NCI-H1092 (cell line): ENCODE measurements at places on chromosomes 12 and 14.

DNA sequence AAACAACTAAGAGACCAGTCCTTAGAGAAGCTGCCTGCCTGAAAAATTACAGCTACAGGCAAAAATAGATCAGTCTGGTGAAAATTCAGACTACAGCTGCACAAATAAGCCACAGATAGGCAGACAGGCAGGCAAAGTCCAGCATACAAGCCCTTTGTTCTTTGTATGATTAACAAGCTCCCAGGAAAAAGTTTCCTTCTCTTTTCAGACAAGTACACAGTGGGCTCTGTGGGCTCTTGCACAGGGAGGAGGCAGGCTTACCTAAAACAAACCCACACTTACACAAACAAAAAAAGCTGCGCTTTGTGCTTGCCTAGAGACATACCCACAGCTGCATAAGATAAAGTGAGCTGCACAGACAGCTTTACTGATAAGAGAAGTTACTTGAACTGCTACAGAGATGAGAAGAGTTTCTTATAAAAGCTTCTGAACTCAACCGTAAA is 7.7 kb downstream of the OR6C68 start:
- no peak for DNase-seq

DNA sequence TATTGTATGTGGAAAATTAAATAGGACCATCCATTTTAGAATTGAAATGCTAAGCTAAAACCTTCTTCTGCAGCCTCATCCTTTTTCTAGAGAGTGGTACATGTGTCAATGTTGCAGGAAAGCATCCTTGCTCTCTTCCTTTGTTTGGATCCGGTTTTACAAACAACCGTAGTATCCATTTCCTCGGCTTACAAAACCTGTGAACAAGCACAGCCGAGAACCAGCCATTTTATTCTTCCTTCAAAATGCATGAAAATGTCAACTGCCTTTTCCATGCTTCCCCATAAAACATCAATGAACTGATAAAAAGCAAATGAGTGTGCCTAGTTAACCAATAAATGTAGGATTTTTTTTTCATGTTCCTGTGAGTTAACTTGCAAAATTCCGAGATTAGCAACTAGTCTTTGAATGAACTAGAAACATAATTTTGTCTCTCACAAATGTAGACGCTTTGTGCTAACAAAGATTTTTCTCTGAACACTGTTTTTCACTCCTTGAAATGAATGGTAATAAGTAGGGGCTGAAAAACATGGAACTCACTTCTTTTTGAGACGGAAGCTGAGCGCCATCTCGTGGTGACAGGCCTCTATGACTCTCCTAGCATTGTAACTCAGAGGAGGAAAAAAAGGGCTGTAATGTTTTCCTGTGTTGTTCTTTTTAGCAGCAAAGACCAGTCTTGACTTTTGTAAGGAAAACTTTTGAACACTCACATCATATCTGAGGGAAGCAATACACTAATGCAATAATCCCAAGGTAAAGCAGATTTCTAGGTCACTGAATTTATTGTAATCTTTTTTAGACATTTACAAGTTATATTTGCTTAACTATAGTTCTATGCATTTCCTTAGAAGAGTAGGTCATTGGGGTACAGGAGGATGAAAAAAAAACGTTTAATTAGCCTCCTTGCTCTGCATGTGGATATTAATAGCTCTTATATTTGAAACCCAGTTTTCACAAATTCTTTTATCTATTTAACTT is 157.4 kb upstream of the FOXG1 start:
- peak; percentile 74 for DNase-seq

GRCh38 chr14:103151270-103151945 is 28.1 kb downstream of the TNFAIP2 start:
- DNase-seq, result no peak

- no peak for DNase-seq
These were observed 394.9 kb downstream of the BCL11B start for GRCh38 chr14:98877065-98877464.

- DNase-seq, result no peak
These were observed 106.7 kb downstream of the ANO4 start for GRCh38 chr12:100901266-100901665.

DNA sequence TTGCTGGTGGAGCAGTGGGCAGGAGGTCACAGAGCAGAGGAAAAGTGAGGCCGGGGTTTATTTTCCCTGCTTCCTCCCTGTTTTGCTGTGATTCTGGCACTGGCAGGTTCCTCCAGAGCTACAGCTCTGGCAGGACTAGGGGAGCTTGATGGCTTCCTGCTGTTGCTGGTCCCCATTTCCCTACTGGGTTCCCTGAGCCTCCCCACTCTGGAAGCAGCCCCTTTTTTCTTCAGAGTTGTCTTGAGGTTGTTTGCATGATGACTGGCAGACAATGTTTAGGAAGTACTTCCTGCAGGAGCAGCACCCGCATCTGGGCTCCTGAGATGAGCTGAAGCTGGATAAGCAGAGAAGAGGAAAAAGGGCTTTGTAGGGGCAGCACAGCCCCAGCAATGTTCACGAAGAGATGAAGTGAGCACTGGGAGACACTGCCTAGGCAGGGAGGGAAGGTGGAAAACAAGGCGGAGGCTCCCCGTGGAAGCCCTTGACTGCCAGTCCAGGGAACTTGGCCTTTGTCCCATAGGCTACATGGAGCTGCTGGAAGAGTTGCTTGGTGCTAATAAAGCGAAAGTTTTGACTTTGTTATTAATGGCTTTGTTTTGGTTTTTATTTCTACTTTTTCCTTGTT is 126.9 kb downstream of the SLC38A6 start:
- DNase-seq, result no peak

GRCh38 chr12:52741375-52742195 is 35.6 kb downstream of the KRT76 start:
- no peak for DNase-seq

DNA sequence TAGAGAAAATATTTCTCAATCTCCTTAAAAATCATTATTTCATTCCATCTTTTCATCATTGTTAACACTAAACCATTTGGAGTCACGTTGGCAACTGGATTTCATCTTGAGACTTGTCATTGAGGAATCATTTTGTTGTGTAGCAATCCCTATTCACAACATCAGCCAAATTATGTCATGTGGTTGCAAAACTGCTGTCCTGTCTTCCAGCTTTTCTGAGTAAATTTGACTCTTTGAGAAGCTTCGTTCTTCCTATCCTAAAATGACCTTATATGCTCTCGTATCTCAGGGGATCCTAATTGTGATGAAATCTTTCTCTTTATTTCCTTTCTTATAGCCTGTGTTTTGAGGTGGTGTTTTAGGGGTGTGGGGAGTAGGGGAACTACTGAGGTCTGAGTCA is 30.6 kb upstream of the KICS2 start:
- no peak for DNase-seq

DNA sequence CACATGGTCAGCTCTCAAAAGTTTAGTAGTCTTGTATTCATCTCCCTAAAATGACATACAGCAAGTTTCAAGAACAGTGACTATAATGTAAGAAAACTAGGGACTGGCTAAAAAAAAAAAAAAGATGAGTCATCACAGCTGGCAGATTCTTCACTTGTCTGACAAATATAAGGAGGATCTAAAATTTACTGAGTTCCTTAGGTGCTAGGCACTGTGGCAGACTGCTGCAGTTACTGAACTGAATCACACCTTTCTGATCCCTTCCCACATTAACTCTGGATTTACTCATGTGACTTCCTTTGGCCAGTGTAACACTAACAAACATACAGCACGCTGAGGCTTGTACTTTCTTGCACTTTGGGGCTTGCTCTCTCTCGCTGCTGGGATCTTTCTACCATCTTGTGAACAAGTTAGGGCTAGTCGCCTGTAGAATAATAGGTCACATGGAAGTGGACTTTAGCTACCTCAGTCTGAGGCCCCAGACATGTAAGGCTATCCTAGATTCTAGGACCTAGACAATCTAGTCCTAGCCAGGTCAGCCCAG is 32.1 kb downstream of the BAZ1A start:
- DNase-seq, result no peak
